ENCODE measurements at places on chromosomes 4 and X.

DNA sequence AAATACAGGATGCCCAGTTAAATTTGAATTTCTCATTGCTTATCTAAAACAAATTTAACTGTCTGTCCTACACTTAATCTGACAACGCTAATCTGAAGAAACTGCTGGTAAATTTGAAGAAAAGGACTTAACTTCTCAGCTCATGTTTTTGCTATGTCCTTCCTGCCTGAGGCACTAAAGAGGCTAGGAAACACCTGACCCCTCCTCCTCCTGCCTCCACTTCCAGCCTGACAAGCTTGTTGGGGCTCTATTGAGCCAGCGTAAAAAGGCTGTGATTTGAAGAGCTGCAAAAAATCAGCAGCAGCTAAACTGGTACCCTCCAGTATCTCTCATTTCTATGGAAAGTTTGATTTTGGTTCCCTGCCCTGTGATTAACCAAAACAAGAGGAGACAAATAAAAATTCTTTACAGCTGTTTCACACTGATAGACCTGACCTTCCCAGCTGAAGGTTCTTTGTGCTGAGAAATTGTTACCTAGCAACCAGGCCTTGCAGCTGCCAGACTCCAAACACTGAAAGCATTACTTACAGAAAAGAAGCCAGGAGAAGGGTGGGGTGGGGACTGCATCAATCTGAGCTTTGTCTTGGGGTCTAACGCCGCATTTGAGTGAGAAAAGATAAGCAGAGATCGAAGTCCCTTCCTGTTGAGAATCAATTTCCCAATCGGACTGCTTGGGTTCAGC is 35.0 kb downstream of the DCX start:
- DNase-seq, result no peak

- no peak for DNase-seq
Observed at GRCh38 chrX:134545510-134545909, 85.5 kb downstream of the HPRT1 start.

- no peak for DNase-seq
Observed at GRCh38 chr4:37749398-37749988, 63.3 kb upstream of the RELL1 start.

- DNase-seq, result no peak
Observed at GRCh38 chr4:188930822-188931221, 791.6 kb downstream of the TRIML1 start.

- no peak for DNase-seq
Observed at GRCh38 chrX:39843318-39843717, 254.4 kb downstream of the BCOR start.

DNA sequence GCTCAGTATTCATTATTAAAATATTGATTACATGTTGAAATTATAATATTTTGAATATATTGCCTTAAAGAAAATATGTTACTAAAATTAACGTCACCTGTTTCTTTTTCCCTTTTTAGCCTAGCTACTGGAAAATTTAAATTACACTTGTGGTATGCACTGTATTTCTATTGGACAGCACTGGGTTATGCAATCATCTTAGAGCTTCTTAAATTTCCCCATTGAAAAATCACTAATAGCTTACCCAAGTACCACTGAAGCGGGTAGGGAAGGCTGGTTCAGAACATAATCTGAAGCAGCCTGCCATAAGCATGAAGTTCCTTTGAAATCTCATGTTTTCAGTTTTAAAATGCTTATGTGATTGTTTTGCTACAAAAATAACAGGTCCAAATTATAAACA is 49.5 kb upstream of the TFDP3 start:
- DNase-seq, result no peak

DNA sequence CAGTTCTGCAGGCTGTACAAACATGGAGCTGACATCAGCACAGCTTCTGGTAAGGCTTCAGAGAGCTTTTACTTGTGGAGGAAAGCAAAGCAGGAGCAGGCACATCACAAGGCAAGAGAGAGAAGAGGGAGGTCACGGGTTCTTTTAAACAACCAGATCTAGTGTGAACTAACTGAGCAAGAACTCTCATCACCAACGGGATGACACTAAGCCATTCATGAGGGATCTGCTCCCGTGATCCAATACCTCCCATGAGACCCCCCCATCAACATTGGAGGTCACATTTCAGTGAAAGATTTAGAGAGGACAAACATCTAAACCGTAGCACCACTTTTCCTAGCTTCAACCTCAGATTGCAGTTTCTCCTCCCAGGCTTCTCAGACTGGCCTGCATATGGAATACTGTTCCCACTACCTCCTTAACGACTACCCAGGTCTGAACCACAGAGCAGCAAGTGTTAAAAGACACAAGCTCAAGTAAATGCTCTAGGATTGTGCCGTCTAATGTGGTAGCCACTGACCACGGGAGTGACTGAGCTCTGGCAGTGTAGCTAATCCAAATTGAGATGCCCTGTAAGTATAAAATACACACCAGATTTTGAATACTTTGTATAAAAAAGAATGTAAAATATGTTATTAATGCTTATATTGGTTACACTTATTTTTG is 192.7 kb downstream of the PTTG2 start:
- no peak for DNase-seq

- peak; percentile 9 for DNase-seq
Observed at GRCh38 chr4:31045724-31046318, 325.7 kb downstream of the PCDH7 start.

All from transverse colon (tissue), 4 donors.